Fibroblast of skin of right biceps (primary cell): ENCODE measurements at places on chromosomes 13 and 19.

DNA sequence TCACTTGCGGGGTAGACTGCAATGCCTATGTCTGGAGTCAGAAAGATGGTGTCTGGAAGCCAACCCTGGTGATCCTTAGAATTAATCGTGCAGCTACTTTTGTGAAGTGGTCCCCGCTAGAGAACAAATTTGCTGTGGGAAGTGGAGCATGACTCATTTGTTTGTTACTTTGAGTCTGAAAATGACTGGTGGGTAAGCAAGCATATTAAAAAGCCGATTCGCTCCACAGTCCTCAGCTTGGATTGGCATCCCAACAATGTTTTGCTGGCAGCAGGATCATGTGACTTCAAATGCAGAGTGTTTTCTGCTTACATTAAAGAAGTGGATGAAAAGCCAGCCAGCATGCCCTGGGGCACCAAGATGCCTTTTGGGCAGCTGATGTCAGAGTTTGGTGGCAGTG is 9.5 kb upstream of the ERVV-1 start:
- DNase-seq = no peak

DNA sequence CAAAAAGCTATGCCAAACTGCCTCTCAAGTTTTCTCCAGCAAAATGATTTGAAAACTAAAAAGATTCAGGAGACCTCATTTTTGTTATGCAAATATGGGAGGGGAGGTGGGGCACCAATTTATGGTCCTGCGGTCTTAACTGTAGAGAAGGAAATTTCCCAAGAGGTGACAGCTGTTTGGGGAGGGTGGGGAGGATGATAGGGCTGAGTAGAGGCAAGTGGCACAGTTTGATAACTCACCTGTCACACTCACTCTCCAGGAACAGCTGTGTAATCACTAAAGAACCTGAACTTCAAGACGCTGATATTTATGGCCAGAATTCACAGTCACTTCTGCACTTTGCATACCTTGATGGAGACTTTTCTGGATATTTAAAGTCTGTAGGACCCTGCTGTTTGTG is 232.9 kb upstream of the STARD13 start:
- no peak for DNase-seq

GRCh38 chr13:113853518-113854237 is 10.2 kb downstream of the GAS6 start:
- no peak for DNase-seq

DNA sequence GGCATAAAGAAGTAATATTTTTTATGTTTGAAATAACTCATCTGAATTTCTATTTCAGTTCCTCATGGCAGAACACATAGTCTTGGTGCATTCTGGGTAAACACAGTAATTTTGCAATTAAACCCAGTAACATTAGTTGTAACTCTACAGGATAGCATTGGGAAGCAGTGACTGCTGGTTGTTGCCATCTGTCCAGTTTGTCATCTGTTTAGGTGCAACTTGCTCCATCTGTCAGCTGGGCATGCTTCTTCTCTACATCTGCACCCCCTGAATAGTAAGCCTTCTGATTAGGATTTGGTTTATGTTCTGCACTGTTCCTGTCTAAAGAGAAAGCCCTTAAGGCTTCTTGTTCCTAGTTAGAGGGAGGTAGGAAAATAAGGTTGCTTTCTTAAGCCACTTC is 63.5 kb upstream of the CSNK1A1L start:
- no peak for DNase-seq

- peak; percentile 33 for DNase-seq
Measured at GRCh38 chr13:39263033-39263432, 224.8 kb downstream of the NHLRC3 start.

- peak; percentile 89 for DNase-seq
Measured at GRCh38 chr19:40598121-40598917, 2.9 kb upstream of the LTBP4 start.
